ENCODE measurements at places on chromosomes 2 and 18. TPM values are rescaled to one million over a fixed set of nuclear protein-coding genes. Genes with fewer than 3 reads are reported as not detected.

IL1RL1 gene
- total RNA-seq = 0.18 TPM

LYPD1 gene
- total RNA-seq = not detected

LIMS3 gene
- total RNA-seq = 0.69 TPM

C2orf72 gene
- 0.18 TPM for total RNA-seq

ANKRD62 gene
- total RNA-seq = not detected

CBLN2 gene
- total RNA-seq = 0.38 TPM

DNAH6 gene
- total RNA-seq = 0.31 TPM

CPLX4 gene
- not detected for total RNA-seq

ALPI gene
- total RNA-seq = not detected

KLF7 gene
- 24.8 TPM for total RNA-seq

DLGAP1 gene
- total RNA-seq = 4.1 TPM

CRYGC gene
- total RNA-seq = not detected

GRCh38 chr18:25295624-25296138 is 56.3 kb downstream of the ZNF521 start:
- no peaks in the 10 kb centered on the region for H3K27me3 ChIP-seq
- no peak for DNase-seq
- no peak overlapping the region for H3K27ac ChIP-seq
- H3K36me3 ChIP-seq = no peaks in the 10 kb centered on the region

GRCh38 chr18:1595195-1595594 is 690.5 kb downstream of the ADCYAP1 start:
- H3K4me1 ChIP-seq = no peaks in the 10 kb centered on the region
- H3K4me3 ChIP-seq = no peak overlapping the region
- no peak for DNase-seq
- H3K36me3 ChIP-seq = no peaks in the 10 kb centered on the region
- no peak overlapping the region for H3K27ac ChIP-seq

DNA sequence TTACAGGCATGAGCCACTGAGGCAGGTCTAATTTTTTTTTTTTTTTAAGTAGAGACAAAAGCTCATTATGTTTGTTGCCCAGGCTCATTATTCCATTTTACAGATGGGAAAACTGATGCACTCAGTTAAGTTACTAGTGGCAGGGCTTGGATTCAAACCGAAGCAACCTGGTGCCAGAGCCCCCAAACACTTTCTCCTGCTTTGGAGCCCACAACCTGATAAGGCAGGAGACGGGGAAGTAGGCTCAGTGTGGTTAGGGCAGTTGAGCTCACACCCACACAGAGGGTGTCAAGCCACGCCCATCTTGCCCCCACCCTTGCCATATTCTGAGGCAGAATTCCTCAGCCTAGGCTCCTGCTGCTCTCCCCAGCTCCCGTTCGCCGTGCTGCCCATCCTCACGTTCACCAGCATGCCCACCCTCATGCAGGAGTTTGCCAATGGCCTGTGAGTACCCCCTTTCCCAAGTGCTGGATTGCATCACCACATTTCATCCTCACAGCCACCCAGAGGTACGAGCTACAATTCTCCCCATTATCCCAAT is 5.8 kb upstream of the CTDSP1 start:
- H3K4me3 ChIP-seq = no peak overlapping the region
- peaks cover 27% of the 10 kb centered on the region for H3K4me1 ChIP-seq
- DNase-seq = no peak
- no peak overlapping the region for H3K27ac ChIP-seq
- H3K36me3 ChIP-seq = no peaks in the 10 kb centered on the region

GRCh38 chr2:135916207-135916606 is 40.0 kb upstream of the MCM6 start:
- no peaks in the 10 kb centered on the region for H3K4me1 ChIP-seq
- H3K4me3 ChIP-seq = no peak overlapping the region
- H3K36me3 ChIP-seq = peaks cover 11% of the 10 kb centered on the region
- H3K27me3 ChIP-seq = no peaks in the 10 kb centered on the region

- DNase-seq = no peak
- H3K4me1 ChIP-seq = no peaks in the 10 kb centered on the region
- no peak overlapping the region for H3K4me3 ChIP-seq
- H3K27me3 ChIP-seq = no peaks in the 10 kb centered on the region
Measured at GRCh38 chr2:238820916-238821315, 27.0 kb upstream of the TWIST2 start.

GRCh38 chr2:121513597-121514333 is 16.9 kb upstream of the RNU4ATAC start:
- no peak for DNase-seq
- H3K36me3 ChIP-seq = peaks cover 8% of the 10 kb centered on the region
- H3K4me1 ChIP-seq = no peaks in the 10 kb centered on the region
- no peak overlapping the region for H3K27ac ChIP-seq
- H3K4me3 ChIP-seq = no peak overlapping the region
- no peaks in the 10 kb centered on the region for H3K27me3 ChIP-seq

DNA sequence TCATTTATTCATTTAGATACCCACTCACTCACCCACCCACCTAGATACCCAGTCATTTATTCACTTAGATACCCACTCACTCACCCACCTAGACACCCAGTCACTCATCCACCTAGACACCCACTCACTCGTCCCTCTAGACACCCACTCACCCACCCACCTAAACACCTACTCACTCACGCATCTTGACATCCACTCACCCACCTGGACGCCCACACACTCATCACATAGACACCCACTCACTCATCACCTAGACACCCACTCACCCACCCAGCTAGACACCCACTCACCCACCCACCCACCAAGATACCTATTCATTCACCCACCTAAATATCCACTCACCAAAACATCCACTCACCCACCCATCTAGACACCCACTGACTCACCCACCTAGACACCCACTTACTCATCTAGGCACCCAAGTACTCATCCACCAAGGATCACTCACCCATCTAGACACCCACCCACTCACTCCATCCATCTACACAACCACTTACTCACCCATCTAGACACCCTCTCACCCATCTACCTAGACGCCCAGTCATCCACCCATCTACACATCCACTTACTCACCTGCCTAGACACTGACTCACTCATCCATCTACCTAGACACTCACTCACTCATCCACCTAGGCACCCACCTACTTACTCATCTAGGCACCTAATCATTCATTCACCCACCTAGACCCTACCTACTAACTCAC is 723.7 kb upstream of the RAB6C start:
- H3K27me3 ChIP-seq = no peaks in the 10 kb centered on the region
- H3K4me3 ChIP-seq = no peak overlapping the region
- no peak overlapping the region for H3K27ac ChIP-seq
- no peaks in the 10 kb centered on the region for H3K4me1 ChIP-seq

DNA sequence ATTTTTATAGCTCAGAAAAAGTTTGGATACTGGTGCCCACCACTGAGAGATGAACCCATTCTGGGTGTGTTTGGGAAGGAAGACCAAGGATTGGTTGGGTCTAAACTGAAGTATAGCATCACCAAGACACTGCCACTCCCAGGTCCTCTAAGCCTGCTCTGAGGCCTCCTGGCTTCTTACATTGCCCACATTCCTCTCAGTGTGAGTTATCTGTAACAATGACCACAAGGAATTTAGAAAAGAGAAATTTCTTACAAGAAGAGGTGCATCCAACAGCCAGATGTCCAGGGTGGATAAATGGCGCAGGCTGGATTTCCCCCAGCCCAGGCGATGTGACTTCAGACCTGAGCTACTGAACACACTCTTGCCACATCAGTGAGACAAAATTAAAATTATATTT is 1.6 kb upstream of the GPR45 start:
- no peaks in the 10 kb centered on the region for H3K27me3 ChIP-seq
- H3K36me3 ChIP-seq = no peaks in the 10 kb centered on the region
- H3K4me1 ChIP-seq = no peaks in the 10 kb centered on the region
- H3K27ac ChIP-seq = no peak overlapping the region

GRCh38 chr2:191126386-191127085 is 24.3 kb downstream of the STAT4 start:
- H3K27ac ChIP-seq = no peak overlapping the region
- DNase-seq = no peak
- H3K4me3 ChIP-seq = no peak overlapping the region
- no peaks in the 10 kb centered on the region for H3K4me1 ChIP-seq
- no peaks in the 10 kb centered on the region for H3K27me3 ChIP-seq

DNA sequence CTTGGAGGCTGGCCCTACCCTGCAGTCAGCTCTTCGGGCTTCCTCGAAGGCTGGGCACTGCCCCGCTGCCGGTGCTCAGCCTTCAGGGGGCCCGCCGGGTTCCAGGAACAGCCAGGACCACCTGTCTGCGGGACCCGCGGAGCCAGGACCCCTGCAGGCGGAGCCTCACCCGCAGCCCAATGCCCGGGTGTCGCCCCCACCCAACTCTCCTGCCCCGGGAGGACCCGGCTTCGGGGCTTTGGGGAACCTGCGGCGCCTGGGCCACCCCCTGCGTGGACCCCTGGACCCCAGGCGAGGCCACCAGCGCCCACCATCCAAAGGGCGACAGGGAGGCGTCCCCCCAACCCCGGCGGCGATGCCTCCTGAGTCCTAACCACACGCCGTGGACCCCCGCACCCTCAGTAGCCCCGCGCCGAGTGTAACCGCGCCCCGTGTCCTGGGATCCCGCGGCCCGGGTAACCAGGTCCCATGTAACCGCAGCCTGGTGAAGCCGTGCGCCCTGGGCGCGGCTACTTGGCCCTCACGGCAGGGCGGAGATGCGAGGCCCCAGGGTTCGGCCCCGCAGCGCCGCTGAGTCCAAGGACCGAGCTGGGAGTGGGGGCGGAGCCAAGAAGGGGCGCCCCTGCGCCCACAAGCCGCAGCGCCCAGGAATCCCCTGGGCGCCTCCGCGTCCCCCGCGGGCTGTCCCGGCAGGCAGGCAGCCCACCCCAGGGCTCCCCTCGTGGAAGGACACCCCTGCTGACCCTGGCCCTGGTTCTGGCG is 11.0 kb upstream of the UBE2F start:
- no peak overlapping the region for H3K4me3 ChIP-seq
- no peaks in the 10 kb centered on the region for H3K36me3 ChIP-seq
- no peak for DNase-seq
- no peak overlapping the region for H3K27ac ChIP-seq
- no peaks in the 10 kb centered on the region for H3K4me1 ChIP-seq

DNA sequence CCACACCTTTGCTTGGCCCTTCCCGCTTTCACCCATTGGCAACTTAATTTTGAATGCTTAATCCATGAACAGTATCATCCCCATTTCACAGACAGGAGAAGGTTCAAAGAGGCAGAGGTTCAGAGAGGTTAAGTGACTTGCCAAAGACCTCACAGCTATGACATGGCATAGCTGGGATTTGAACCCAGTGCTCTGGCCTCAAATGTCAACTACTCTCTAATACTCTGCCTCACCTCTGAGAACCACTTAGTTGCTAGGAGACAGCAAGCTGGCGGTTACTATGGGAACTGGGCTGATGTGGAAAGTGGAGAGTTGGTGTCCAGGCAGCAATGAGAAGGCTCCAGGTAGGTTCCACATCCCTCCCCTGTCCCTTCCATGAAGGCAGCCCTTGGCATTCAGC is 15.8 kb upstream of the PRSS56 start:
- DNase-seq = no peak
- H3K4me3 ChIP-seq = no peak overlapping the region
- H3K36me3 ChIP-seq = no peaks in the 10 kb centered on the region
- H3K27ac ChIP-seq = no peak overlapping the region
- peaks cover 5% of the 10 kb centered on the region for H3K27me3 ChIP-seq

DNA sequence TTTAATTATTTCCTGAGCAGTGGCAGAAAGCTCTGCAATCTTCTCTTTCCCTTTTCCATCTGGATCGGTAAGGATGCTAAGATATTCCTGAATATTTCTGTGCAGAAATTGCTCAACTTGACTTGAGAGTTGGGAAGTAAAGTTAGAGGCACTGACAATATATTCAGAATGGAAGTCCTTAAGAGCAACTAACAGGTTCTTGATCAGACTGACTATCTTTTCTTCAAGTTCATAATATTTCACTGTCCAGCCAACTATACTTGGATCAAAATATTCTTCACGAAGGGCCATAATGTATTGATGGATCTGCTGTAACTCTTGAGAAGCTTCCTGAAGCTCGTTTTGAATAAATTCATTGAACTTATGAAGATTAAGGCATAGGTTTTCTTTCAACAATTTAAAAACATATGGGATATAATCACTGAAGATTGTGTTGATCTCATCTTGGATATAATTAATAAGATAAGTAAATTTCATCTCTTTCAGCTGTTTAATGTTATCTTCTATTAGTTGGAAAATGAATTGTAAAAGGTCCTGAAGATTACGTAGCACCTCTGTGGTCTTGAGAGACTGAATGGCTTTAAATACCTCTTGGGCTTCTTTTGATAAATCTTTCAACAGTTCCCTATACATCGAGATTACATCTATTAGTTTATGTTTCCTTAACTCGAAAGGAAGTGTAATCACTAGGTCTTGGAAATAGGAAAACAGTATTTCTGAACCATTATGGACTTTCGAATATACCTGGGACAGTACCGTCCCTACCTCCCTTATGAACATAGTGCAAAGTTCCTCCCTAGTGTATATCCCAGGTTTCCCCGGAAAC is 41.7 kb downstream of the APOB start:
- no peak overlapping the region for H3K4me3 ChIP-seq
- H3K27ac ChIP-seq = no peak overlapping the region
- H3K36me3 ChIP-seq = no peaks in the 10 kb centered on the region
- no peak for DNase-seq
- H3K4me1 ChIP-seq = no peaks in the 10 kb centered on the region

GRCh38 chr2:128841803-128842202 is 523.1 kb upstream of the HS6ST1 start:
- H3K36me3 ChIP-seq = no peaks in the 10 kb centered on the region
- no peaks in the 10 kb centered on the region for H3K4me1 ChIP-seq
- DNase-seq = no peak
- H3K27ac ChIP-seq = no peak overlapping the region
- no peaks in the 10 kb centered on the region for H3K27me3 ChIP-seq
- H3K4me3 ChIP-seq = no peak overlapping the region

GRCh38 chr2:145022666-145023333 is 502.9 kb upstream of the ZEB2 start:
- no peak for DNase-seq
- no peaks in the 10 kb centered on the region for H3K27me3 ChIP-seq
- no peak overlapping the region for H3K4me3 ChIP-seq
- no peak overlapping the region for H3K27ac ChIP-seq

DNA sequence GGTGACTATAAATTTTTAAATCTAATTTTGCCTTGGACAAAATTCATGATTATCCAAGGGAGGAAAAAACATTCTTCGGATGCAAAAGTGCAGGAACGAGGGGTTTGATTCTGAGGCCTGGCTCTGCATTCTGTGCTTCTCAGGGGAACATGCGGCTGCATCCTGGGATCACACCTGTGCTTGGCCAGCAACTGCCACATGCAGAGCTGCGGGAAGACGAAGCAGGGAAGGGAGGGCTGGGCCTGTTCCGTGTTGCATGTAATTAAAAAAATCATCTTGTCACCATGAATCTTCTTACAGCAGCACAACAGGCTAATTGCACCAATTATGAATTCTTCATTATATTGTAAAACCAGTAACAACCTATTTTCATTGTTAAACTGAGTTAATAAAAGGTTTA is 158.0 kb upstream of the ALKAL2 start:
- H3K36me3 ChIP-seq = no peaks in the 10 kb centered on the region
- no peaks in the 10 kb centered on the region for H3K27me3 ChIP-seq
- DNase-seq = no peak
- H3K27ac ChIP-seq = no peak overlapping the region
- H3K4me3 ChIP-seq = no peak overlapping the region

GRCh38 chr2:101121174-101121573 is 30.0 kb downstream of the TBC1D8 start:
- no peak overlapping the region for H3K27ac ChIP-seq
- no peaks in the 10 kb centered on the region for H3K4me1 ChIP-seq
- H3K27me3 ChIP-seq = no peaks in the 10 kb centered on the region
- no peak overlapping the region for H3K4me3 ChIP-seq

GRCh38 chr2:140604788-140605187 is 1526.0 kb downstream of the LRP1B start:
- DNase-seq = no peak
- no peaks in the 10 kb centered on the region for H3K36me3 ChIP-seq
- H3K4me3 ChIP-seq = no peak overlapping the region
- H3K27ac ChIP-seq = no peak overlapping the region
